ENCODE measurements at places on chromosomes 12 and 14. TPM values are rescaled to one million over a fixed set of nuclear protein-coding genes. Genes with fewer than 3 reads are reported as not detected.

The ZNF705A gene
- not detected for total RNA-seq

The GAS2L3 gene
- 0.97 TPM for total RNA-seq

- DNase-seq: no peak
Measured at GRCh38 chr12:3311027-3311402, 180.0 kb upstream of the PRMT8 start.

GRCh38 chr14:76391981-76392690 is 16.2 kb downstream of the ESRRB start:
- no peak for DNase-seq

GRCh38 chr12:66014818-66015217 is 115.7 kb downstream of the LLPH start:
- no peak for DNase-seq
